ENCODE measurements at places on chromosomes 5 and 9.

- H3K4me1 ChIP-seq = no peaks in the 10 kb centered on the region
- H3K27ac ChIP-seq = no peak overlapping the region
- no peaks in the 10 kb centered on the region for H3K27me3 ChIP-seq
- no peaks in the 10 kb centered on the region for H3K36me3 ChIP-seq
- DNase-seq = no peak
These were observed 28.7 kb upstream of the DAP start for GRCh38 chr5:10789726-10790125.

DNA sequence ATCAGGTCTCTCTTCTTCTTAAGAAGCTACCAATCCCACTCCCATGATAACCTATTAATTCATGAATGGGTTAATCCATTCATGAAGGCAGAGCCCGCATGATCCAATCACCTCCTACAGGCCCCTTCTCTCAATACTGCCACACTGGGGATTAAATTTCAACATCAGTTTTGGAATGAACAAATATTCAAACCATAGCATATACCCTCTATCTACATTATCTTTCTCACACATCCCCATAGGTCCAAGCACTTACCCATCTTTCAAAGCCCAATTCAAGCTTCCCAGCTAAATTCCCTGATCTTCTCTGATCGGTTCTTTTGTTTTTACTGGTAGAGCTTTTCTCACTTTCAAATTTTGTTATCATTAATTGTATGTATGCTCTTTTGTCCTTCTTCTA lies 10.5 kb upstream of the SHOC1 start:
- no peak overlapping the region for H3K27ac ChIP-seq
- no peaks in the 10 kb centered on the region for H3K36me3 ChIP-seq
- no peaks in the 10 kb centered on the region for H3K4me1 ChIP-seq
- no peaks in the 10 kb centered on the region for H3K27me3 ChIP-seq

DNA sequence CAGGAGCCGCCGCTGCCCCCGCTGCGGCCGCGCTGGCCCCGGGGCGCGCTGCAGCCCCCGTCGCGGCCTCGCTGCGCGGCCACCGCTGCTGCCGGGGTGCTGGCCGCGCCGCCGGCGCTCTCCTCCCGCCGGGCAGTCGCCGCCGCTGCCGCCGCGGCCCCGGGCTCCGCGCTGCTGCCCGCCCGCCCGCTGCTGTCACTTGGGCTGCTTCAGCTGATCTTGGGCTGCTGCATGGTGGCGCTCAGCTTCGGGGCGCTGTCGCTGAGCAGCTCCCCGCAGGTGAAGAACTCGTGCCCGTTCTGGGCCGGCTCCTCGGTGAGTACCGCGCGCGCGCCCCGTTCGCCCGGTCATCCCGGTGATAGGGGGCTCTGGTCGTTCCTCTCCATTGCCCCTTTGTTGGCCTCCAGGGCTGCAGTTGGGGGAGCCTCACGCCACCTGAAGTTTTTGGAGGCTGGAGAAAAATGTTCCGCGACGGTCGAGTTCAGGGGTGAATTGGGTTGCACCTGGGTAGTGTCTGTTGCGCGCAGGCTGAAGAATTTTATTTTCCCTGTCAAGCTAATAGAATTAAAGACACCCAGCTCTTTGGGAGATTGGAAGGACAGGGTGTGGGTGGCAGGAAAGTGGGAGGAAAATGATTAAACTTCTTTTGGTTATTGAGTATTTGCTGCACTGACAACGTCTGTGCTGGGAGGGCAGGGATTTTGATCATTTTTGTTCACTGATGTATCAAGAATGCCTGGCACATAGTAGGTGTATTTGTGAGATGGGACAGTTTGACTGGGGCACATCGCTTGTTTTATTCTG lies 596 bp downstream of the ENTREP1 start:
- no peak overlapping the region for H3K27ac ChIP-seq
- H3K36me3 ChIP-seq = no peaks in the 10 kb centered on the region
- peaks cover 6% of the 10 kb centered on the region for H3K27me3 ChIP-seq
- peak; percentile 71 for DNase-seq

DNA sequence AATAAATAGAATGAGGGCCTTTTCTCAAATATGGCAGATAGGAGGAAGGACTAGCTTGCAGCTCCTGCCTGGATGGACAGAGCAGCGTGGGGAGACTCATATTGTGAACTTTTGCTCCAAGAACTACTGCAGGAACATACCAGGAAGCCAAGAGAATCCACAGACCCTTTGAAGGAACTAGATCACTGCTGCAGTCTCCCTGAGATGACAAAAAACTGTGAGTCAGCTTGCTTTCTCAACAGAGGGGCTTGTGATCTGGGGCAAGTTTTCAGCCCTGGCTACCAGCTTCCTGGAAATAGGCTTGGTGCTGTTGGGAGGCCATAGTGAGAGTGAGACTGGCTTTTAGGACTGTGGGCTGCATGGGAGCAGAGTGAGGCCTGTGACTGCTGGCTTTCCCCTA lies 170.6 kb upstream of the TRIM32 start:
- H3K4me3 ChIP-seq = no peak overlapping the region
- no peak overlapping the region for H3K27ac ChIP-seq
- DNase-seq = no peak
- no peaks in the 10 kb centered on the region for H3K27me3 ChIP-seq
